ENCODE measurements at places on chromosomes 7 and 10.

DNA sequence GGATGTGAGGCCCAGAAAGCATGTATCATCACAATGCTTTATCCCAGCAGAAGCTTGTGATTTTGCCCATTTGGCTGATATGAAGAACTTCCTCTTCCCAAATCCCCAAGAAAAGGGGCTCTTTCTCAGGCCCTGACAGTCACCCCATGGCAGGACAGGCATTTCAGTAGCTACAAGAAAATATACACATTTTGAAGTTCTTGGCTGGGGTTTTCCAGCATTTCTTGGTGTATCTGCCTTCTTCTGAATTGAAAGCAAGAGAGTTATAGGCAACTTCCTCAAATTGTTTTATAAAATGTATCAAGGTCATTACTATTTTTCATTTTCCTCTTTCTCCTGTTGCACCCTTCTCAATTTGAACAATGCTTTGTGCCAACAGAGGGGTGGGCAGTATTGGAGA lies 63.3 kb upstream of the PDLIM1 start:
- no peak for DNase-seq

GRCh38 chr10:4825868-4826791 lies at the start of gene AKR1E2:
Gene AKR1E2 (plus strand): TSS chr10:4826207. CDS start chr10:4826325, 118 bp downstream.
- DNase-seq: peak; percentile 84

- DNase-seq: no peak
These were observed 54.9 kb upstream of the ZMIZ2 start for GRCh38 chr7:44693641-44694313.

- no peak for DNase-seq
These were observed 398.6 kb upstream of the AUTS2 start for GRCh38 chr7:69199661-69200060.

Data from activated CD4-positive, alpha-beta T cell treated with anti-CD3 and anti-CD28 coated beads, Interleukin-2, Interleukin-4, amounts not matched to agents 100 ng/mL and 50 ng/mL, durations not matched to agents 16 hours and 8 hours (primary cell).